ENCODE measurements at places on chromosomes 2 and 18.

DNA sequence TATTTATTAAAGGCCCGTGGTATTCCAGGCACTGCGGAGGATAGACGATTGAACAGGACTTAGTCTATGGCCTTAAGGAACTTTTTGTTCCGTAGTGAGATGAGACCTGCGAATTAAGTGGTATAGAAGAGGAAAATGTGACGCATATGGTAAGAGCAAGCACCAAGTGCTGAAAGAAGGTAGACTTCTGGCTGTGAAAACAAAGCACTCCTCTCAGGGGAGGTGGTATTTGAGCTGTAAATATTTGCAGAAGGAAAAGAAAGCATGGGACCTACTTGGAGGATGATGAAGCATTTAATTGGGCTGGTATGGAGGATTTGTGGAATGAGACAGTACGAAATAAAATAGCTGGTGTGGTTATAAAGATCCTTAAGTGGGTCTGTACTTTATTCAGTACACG is 62.5 kb downstream of the GPR39 start:
- DNase-seq = no peak

- DNase-seq = no peak
Measured at GRCh38 chr2:104433657-104434056, 420.3 kb upstream of the POU3F3 start.

GRCh38 chr2:22500555-22500935 is 884.4 kb upstream of the KLHL29 start:
- no peak for DNase-seq

GRCh38 chr2:211854832-211855231 is 683.8 kb downstream of the ERBB4 start:
- no peak for DNase-seq

DNA sequence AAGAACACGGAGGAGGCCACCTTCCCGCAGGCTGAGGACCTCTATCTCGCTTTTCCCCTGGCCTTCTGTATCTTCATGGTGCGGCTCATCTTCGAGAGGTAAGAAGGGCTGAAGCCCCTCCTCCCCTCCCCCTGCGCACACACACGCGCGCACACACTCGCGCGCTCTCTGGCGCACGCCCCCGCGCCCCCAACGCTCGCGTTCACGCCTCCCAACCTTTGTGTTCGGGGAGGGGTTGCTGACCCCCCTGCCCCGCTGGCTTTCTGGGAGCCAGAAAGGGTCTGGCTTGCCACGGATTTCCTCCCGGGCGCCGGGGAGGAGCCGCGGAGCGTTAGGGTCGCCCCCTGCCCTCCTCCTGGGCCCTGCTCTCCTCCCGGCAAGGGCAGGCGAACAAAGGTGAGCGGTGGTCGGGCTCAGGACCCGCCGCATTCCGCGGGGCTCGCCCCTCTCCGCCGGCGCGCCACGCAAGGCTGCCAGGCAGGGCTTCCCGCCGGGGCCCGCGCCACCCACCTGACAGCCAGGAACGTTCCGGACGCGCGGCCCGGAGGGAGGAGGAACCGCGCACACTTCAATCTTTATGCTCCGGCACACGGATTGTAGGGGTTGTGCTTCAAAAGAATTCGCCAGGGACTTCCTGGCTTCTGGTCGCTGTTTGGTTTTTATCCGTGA is 583 bp downstream of the CERS6 start:
- no peak for DNase-seq

DNA sequence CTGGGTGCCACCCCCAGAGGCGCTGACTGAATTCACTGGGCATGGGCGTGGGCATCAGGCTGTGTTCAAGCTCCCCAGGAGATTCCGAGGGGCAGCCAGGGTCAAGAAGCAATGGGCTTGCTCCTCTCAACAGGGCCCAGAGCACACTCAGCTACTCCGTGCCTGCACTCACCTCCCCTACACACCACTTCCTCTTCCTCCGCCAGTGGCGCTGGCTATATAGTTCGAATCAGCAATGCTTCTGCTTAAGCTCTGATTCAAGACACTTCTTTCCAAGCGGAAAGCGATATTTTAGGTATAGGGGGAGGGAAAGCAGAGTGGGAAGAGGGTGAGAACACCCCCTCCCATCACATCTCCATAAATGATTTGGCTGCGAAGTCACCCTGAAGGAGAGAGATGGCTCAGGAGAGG is 42.1 kb downstream of the CRACDL start:
- DNase-seq = no peak

DNA sequence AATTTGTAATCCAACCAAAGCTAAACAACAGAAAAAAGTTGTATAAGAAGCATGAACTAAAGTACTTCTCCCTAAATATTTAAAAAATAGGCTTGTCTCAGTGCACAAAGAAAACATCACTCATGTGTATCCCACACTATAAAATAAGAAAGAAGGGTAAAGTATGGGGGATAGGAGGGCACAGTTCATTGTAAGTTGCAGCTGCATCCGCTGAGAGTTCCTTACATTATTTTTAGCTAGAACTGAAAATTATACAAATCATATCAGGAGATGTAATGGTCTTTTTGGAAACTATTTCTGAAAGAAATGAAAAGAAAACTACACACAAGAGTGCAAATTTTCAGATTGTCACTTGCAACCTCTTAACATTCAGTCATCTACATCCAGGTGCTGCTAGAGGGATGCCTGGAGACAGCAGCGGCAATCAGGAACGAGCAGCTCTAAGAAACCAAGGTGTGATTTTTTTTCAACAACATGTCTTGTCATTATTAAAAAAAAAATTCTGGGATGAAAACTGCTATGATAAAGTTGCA is 273.6 kb downstream of the ASXL3 start:
- DNase-seq = no peak

- DNase-seq = no peak
Measured at GRCh38 chr2:108118996-108119395, 120.8 kb upstream of the SULT1C3 start.

GRCh38 chr2:152465541-152465940 is 130.6 kb downstream of the FMNL2 start:
- DNase-seq = no peak

DNA sequence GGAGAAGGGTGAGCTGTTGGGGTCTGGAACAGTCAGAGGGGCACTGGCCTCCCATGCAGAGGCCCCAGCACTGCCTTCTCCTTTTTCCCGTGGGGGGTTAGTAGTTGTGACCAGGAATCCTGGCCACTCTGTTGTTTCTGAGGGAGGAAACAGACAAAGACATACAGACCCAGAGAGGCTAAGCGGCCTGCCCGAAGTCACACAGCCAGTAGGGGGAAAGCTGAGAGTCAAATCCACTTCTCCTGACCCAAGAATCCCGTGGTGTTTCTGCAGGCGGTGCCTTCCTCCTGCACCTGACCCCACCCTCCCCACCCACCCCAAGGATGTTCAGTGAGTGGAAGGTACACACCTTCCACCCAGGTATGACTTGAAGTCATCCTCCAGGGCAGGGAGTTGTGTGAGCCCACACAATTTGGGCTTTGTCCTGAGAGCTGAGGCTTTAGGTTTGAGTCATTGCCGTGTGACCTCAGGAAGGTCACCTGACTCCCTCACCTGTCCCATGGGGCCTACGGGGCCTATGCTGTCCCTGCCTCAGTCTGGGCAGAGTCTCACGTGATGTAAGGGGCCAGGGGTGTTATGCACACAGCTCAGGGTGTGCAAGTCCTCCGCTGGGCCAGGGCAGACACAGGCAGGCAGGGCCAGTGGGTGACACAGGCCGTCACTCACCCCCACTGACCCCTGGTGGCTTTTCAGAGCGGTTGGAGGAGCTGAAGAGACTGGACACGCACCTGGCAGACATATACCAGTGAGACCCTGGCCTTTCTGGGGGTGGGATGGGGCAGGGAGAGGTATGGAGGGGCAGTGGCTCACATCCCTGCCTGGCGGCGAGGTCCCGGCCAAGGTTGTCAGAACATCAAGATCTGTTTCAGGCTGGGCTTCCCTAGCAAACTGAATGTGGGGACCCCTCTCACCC is 5.0 kb downstream of the NT5DC4 start:
- no peak for DNase-seq

DNA sequence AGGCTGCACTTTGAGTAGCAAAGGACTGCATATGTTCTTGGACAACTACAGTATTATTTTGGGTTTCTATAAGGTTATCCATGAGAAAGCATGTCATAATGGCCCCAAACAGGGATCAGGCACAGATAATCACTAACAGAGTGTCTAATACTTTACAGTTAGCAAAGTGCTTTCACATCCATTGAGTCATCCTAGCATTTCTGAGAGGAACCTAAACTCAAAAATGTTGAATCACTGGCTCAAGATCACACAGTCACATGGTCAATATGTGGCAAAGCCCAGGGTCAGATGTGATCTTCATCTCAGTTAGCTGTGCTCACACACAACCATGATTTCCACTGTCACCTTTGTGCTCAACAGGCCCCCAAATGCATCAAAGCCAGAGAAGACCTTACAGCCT is 156.1 kb upstream of the VRK2 start:
- no peak for DNase-seq

- DNase-seq = no peak
Measured at GRCh38 chr2:101874069-101874468, 117.7 kb upstream of the IL1R2 start.

GRCh38 chr2:71332435-71332796 is 834 bp downstream of the ZNF638 start:
- DNase-seq = no peak

DNA sequence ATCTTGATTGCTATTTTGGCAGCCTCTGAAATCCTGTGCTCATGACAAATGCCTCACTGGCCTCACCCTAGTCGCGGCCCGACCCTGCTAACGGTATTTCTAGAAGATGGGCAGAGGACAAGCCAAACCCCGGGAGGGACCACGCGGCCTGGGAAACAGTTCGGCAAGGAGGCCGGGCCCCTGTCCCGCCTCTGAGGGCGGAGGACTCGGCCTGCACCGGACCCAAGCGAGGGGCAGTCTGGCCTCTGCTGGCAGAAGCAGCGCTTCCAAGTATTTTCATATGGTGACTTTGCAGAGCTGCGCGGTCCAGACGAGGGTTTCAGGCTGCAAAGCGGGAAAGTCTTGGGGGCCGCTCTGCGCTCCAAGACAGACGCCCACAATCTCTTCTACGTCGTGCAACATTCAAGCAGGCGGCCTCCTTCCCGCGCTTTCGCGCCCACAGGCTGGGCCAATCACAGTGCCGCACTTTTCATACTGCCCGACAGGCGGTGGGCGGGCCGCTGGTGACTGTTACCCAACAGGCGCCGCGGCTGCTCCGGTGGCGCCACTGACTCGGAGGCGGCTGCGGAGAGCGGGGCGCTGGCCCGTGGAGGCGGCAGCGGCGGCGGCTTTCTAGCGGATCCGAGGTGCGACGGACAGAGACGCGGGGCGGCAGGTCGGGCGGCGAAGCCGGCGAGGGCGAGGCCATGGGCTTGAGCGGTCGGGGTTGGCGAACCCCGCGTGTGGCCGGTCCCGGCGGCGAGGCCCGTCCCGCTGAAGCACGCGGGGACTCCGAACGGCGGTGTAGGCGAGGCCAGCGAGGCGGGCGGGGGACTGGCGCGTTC is at the start of gene RBM44:
Gene RBM44, plus strand, starts transcription at position 544 of the 824 bp plus-strand sequence. CDS start 14,831 bp downstream, outside the sequence.
- no peak for DNase-seq
